ENCODE measurements at places on chromosomes 7 and 10.

DNA sequence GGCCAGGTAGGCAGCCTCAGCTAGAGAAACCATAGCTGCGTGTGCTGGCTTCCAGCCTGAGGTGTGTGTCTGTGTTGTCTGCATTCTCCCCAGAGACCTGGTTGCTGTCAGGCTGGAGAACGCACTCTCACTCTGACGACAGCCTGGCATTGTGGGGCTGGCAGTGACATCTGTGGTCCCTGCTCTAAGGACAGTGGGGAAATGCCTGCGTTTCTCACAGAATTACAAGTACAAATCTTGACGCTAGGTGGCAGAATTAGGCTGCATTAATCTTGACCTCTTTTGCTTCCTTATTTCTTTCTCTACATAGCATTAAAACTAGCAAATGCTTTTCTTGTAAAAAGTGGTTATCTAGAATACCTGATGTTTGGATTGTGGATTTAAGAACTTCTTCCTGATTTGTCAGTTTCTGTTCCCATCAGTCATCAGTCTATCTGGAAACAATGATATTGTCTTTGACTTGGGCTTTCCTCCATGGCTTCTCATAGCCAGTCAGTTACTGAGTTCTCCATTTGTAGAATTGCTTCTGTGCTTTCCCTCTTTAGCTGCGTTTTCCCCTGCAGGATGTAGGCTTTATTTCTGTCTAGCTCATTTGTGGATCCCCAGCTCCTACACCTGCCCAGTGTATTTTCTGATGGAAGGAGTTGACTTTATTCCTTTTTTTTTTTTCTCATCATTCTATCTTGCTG is 86.0 kb downstream of the FANK1 start:
- peak; percentile 81 for DNase-seq

DNA sequence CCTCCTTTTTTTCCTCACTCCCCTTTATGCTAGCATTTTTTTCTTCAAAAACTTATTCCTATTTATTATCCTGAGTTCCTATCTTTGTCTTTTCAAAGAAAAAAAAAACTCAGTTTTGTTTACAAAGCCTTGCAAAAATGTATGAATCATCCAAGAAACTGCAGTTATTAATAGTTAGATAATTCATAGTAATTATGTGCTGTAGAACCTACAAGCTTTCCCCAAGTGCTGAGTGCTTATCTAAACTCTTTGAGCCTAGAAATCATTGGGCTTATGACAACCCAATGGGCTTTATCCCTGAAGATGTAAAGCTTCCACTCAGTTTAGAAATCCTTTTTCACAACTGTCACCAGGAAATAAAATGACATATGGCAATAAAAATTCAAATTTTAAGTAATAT is 145.9 kb upstream of the WNT16 start:
- no peak for DNase-seq

DNA sequence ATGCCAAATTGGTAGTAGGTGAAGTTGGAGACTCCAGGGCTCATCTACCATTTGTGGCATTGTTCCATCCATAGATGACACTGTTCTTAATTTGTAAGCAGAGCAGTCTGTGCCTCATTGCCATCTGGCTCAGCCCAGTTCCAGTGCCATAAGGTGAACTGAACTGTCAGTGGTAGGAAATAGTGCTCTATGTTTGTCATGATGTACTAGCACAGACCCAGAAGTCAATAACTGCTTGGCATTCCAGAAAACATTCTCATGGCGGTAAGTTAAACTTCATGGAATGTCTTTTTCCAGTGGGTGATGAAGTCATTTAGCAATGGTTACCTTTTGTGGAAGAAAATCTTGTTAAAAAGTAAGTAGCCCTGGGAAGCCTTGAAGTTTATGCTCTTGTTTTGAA is 302.7 kb downstream of the SUGCT start:
- peak; percentile 96 for DNase-seq

DNA sequence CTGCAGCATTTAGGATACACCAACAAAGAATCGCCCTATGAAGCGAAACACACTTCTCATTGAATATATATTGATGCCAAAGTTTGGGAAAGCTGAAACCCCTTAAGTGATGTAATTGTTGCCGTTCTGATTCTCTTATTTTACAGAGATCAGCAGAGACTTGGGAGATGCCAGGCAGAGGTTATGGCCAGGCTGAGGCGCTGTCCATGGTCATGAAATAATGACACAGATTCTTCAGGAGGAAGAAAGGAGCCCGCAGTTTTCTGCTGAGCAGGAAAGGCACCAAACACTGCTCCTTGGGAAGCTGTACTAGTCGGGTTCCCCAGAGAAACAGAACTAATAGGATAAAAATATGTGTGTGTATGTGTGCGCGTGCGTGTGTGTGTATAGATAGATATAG is 566.0 kb downstream of the CALN1 start:
- no peak for DNase-seq

DNA sequence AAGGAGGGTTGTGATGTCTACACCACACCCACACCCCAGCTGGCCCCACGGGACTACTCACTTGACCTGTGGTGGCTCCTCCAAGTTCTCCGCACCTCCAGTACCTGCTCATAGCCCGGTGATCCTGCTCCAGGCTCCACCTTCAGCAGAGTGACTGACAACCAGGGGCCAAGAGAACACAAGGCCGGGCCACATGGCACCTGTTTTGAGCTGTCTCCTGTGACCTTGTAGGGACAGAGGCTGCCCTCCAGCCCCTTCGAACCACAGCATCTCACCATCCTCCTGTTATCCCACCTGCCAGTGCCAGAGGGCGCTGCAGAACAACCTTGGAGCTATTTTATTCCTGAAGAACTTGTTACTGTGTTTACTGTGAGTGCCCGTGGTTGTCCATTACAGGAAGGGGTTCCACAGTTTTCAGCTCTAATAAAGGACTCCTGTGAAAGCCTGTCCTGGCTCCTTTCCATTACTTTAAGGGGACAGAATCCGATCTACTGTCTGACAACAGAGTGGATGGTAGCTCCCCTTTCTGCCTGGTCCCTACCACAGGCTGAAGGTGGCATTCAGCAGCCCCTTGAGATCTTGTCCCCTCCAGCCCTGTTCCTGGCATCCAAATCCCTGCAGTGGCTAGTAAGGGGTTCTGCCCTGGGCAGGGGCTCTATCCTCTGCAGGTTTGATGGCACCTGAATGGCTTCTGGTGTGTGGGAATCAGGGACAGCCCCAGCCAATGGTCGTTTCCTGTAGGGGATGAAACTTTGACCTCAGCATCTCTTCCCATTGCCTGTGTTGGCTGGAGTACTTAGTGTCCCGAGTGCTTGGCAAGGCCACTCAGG is 50.8 kb downstream of the C10orf120 start:
- peak; percentile 30 for DNase-seq

- DNase-seq: peak; percentile 38
Measured at GRCh38 chr7:4849390-4849789, 12.4 kb downstream of the PAPOLB start.

GRCh38 chr7:50037086-50037485 is 56.0 kb downstream of the ZPBP start:
- no peak for DNase-seq

DNA sequence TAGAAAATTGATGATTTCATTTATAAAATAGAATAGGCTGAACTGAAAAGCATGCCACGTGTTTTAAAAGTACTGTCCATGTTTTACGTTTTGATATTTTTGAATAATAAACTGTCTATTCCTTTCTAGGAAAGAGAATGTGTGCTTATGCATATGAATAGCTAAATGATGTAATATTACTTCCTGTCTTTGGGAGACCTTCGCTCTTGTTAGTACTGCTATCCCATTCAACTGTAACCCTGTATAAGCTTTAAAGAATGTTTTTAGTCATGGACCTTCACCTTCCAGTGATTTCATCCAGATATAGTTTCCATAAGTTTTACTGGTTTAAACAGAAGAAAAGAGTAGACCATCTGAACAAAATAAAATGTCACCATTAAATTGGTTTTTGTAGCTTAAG is 274.4 kb upstream of the SEMA3A start:
- DNase-seq: no peak

DNA sequence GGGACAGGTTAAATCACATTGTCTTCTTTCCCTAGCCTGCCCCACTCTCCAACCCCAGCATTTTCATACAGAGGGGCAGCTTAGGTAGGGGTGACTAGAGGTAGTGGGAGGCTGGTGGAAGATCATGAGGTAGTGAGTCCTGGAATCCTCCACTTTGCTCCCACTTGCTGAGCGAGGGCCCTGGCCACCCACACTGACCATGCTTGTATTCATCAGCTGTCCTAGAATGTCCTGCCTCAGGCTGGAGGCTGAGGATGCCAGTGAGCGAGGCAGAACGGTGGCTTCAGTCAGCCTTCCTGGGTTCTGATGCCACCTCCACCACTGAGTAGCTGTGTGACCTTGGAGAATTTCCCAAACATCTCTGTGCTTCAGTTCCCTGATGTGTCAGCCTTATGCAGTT is 34.6 kb upstream of the PFKFB3 start:
- DNase-seq: no peak

DNA sequence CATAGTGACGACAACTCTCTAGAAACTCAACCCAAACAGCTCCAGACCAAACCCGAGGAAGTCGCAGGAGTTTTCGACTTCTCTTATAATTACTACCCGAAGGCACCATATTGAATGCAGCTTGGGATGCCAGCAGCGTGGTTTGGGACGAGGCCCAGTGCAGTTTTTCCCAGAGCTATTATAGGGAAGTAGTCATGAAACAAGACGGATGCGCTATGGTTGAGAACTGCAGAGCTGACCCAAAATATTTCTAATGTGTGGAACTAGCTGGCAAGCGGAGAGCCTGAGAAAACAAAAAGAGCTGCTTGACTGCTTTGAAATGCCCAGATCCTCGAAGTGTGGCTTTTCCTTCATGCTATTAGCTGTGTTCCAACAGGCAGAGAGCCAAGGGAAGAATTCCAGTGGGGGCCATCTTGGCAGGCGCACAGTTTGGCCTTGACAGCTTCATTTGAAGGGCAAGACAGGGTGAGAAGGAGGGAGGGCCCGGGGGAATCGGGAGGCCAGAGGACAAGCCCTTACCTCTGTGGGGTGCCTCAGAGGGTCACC is 122.7 kb downstream of the CUL2 start:
- DNase-seq: peak; percentile 53

- no peak for DNase-seq
Measured at GRCh38 chr7:41816111-41816510, 113.2 kb upstream of the INHBA start.

GRCh38 chr7:25795824-25796235 is 356.2 kb upstream of the NFE2L3 start:
- peak; percentile 27 for DNase-seq

GRCh38 chr7:36153571-36154097 is 580 bp downstream of the EEPD1 start:
- DNase-seq: no peak

DNA sequence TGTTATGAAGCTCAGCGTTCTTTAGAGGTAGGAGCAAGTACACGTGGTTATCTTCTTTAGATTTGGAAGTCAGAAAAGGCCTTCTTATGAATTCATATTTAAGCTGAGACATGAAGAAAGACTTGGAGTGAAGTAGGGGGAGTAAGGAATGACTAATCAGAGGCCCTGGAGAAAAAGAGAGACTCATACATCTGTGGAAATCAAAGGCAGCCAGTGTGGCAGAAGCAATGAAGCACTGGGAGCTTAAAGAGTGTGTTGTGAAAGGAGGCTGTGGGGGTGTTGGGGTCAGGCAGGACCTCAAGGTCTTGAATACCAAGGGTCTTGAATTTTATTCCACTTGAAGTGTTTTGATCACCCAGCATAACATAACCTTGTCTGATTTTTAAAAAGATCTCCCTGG is 35.7 kb upstream of the FGL2 start:
- peak; percentile 74 for DNase-seq

GRCh38 chr10:129941199-129942018 is 22.7 kb downstream of the EBF3 start:
- no peak for DNase-seq

DNA sequence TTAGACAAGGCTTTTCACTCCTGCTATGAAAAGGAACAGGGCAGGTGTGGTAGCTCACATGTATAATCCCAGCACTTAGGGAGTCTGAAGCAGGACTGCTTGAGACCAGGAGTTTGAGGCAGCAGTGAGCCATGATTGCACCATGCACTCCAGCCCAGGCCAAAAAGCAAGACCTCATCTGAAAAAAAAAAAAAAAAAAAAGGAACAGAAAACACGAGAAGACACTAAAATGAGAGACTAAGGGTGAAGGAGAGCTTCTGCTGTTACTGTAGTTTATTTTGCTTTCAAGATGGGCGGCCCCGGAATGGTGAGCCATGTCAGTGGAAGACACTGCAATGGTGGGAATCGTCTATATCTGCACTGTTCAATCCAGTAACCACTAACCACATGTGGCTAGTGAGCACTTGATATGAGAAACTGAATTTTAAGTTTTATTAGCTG is 9.9 kb downstream of the PIP4K2A start:
- DNase-seq: no peak

- peak; percentile 35 for DNase-seq
Measured at GRCh38 chr10:11205030-11205772, 187.5 kb downstream of the CELF2 start.

- no peak for DNase-seq
Measured at GRCh38 chr10:100662067-100662466, 83.3 kb upstream of the PAX2 start.

- DNase-seq: no peak
Measured at GRCh38 chr7:70114806-70115205, 516.5 kb downstream of the AUTS2 start.

GRCh38 chr10:104043185-104043830 is 42.4 kb downstream of the COL17A1 start:
- DNase-seq: no peak

DNA sequence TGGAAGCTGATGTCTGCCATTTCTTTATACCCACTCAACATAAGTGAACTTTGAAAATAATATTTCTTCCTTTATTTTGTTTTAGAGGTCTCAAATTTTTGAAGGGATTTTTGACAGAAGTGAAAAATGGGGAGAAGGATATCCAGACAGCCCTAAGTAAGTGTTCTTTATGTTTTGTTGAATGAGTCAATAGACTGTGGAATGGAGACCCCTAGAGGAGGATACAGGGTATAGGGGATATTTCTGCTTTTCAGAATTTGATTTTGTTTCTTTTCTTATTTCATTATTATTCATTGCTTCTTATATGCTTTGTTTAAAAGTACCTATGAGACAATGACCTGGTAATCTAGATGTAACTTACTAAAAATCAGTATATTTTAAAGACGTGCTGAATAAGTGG is 34.4 kb downstream of the PLEKHA8 start:
- peak; percentile 64 for DNase-seq

DNA sequence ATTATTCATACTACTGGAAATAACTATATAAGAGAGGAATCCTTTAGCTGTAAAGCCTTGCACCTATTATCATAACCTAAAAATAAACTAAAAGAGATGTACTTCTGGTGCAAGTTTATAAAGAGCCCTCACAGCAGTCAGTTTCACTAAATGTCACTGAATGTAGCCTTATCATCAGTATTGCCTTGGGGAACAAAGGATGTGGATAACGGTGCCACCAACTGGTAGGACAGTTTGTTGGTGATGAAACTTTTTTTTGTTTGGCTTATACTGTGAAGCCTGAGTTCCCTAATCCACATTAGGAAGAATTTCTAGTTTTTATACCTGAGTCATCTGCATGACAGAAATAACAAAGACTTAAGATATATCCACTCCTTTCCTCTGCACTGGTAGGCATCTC is 117.9 kb upstream of the COL1A2 start:
- peak; percentile 63 for DNase-seq

DNA sequence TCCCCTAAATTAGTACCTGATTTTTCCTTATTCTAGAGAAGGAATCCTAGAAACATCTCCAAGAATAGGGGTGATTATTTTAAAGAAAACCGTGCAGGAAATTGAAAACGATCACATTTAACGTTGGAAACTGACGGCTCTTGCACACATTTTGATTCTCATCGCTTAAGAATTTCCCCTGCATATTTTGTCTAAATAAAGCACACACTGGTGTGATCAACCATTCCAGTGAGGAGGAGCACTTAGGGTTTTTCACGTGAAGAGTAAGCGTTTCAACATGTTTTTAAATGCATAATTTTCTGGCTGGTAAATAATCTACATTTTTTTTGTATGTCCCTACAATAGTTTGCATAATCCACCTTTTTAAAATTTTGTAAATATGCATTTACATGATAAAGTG is 229.7 kb upstream of the PFKP start:
- DNase-seq: no peak
